ENCODE measurements at places on chromosomes 12 and 14.
A peak's percentile ranks its signal among the peaks of the same experiment; 100 is the strongest.

DNA sequence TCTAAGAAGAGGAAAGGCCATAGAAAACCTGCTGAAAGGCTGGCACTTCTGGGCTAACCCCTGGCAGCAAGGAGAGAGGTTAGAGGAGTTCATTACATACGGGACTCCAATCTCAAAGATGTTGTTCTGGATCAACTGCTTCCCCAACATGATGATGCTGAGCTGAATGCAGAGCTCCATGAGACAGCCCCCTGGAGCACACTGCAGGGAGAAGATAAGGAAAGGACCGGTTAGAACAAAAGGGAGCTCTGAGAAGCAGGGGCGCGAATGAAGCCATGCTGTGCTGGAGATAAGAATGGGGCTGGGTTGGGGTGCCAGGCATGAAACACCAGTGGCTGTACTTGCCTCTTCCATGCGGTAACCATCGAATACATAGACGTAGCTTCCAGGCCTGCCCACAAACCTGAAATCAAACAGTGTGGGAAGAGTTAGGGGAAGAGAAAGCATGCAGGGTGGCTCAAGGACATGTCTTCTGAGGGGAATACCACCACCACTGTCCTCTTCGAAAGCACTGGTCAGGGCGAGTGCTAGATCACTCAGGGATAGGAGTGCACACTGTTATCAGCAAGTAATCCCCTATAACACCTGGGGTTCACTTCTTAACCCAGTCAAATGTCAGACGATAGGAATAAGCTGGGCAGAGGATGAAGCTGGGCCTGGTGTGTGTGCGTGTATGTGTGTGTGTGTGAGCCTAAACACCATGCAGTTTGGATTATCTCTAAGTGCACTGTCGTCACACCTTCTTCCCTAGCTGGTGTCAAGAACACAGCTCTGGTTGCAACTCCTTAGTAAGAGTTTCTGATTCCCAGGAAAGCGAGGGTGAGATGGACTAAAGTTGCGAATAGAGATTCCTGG, 180.9 kb downstream of the NTF3 start:
- no peak for DNase-seq

GRCh38 chr14:83163016-83163415, 1629.4 kb upstream of the SEL1L start:
- DNase-seq: no peak

- no peak for DNase-seq
These were observed 86.5 kb upstream of the DIO3 start for GRCh38 chr14:101474563-101475455.

DNA sequence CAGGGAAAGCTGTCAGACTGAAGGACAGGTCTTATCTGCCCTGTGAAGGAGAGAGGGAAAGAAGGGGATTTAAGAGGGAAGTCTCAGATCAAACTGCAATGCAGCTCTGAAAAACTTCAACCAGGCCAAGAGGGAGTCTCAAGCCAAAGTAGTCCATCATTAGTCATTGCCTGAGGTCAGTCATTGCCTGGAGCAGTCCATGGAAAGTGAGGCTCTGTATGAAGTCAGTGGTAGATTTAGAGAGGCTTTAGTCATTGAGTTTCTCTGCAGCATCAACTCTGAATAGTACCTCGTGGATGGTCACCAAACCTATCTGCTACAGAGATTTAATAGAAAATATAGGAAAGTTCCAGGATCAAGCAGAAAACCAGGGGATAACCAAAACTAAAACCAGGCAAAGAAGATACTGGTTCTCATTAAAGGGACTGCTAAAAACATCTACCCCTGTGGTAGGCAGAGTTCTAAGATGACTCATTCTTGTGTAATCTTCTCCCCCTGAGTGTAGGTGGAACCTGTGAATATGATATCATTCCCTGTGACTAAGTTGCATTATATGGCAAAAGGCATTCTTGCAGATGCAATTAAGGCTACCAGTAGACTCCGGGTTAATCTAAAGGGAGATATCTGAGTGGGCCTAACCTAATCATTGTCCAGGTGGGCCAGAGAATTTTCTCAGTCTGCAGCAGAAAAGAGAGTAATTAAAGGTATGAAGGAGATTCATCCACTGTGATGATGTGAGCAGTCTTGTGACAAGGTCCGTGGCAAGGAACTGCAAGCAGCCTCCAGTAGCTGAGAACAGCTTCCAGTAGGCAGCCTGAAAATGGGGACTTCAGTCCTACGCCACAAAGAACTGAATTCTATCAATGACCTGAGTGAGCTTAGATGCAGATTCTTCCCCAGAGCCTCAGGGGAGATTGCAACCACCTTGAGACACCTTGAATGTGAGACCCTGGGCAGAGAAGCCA, 123.1 kb downstream of the GALC start:
- DNase-seq: no peak

GRCh38 chr12:96850676-96851075, 56.4 kb upstream of the NEDD1 start:
- DNase-seq: no peak

- DNase-seq: no peak
These were observed 93.7 kb downstream of the HMGA2 start for GRCh38 chr12:65918021-65918420.

DNA sequence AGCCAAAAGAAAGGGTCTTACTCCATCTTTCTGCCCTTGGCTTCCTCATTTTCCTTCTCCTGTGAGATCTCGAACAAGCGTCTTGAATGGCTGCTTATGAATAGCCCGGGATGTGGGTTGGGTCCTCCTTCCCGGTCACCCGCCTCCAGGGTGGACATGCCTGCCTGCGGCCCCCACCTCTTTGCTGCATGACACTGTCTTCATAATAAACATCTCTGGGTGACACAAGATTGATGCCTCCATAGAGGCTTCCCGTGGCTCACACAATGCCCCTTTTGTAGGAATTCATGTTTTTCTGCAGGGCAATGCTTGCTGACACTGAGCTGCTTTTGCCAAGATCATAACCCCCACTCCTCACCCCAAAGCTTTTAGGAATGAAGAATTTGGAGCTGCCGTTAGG, 125.9 kb downstream of the ZNF664 start:
- DNase-seq: no peak

DNA sequence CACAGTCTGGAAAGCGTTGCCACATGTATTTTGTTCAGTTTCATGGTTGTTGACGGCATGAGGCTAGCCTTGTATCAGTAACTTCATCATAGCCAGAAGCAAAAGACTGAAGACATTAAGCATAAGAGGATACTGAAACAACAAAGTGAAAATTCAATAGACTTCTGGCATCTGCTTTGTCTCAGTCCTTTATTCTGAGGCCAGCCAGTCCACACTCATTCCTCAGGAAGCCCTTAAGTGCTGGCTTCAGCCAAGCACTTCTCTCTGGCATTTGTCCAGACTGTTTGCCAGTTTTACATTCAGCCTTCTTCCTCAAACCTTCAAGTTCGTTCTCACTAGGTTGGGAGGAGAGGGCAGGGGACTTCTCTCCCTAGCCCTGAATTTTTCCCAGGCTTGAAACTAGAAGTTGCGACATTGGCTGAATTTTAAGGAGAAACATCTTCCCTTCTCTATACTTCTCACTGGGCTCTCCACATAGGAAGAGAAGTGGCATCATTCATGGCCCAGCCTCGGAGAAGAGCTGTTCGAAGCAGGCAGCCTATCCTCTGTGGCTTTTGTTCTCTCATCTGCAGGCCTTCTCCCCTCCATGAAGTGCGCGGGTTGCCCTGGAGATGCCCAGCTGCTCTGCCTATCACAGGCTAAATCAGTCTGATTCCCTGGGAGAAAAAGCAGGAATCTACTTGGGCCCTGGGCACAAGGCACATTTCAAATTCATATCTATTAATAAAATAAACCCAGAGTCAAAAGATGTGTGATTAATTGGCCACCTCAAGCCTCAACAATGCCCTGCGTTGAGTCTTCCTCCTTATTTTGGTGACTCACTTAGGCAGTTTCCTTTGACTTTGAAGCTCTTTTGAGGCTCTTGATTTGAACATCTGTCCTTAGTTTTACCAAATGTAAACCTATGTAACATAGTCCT, 130.9 kb upstream of the PLEKHA5 start:
- DNase-seq: no peak

DNA sequence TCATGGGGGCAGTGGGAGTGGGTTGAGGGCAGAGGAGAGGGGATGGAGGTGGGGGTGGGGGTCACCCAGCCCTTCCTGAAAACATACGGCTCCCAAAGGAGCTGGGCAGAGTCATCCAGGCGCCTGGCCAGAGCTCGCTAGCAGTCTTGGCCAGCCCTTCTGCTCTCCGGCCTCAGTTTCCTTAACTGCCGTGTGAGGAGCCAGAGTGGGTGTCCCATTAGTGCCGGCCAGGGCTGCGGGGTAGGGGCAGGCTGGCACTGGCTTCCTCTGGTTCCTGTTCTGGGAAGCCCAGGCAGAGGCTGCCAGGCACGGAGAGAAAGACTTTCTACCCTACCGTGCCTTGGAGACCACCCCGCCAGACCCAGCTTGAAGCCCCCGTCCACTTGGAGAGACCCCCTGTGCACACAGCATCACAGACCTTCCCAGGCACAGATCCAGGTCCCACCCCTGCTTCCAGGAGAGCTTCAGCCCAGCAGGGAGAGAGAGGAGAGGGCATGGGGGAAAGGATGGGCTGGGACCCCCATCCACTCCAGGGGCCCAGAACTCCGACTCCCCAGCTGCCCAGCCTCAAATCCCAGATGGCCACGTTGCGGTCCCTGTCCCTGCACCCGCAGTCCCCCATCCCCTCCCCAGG, 93.3 kb downstream of the RFLNA start:
- no peak for DNase-seq

- no peak for DNase-seq
These were observed 1039.9 kb upstream of the USP15 start for GRCh38 chr12:61220337-61220736.

DNA sequence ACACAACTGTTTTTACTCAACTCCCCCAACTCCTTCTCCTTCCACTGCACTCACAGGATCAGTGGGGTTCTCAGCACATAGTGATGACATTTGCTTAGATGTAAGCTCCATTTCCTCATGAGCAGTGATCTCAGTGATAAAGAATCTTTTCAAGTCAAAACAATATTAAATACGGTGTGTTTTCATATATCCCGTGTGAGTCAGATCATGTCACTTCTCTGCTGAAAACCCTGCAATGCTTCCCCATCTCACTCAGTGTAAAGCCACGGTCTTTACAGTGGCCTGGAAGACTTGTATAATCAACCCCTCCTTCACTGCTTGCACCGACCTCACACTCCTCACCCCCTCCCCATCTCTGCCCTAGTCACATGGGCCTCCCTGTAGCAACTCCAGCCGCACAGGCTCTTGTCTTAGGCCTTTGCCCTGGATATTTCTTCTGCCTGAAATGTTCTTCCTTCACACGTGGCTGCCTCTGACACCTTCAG, 149.7 kb upstream of the ARHGAP5 start:
- DNase-seq: no peak

DNA sequence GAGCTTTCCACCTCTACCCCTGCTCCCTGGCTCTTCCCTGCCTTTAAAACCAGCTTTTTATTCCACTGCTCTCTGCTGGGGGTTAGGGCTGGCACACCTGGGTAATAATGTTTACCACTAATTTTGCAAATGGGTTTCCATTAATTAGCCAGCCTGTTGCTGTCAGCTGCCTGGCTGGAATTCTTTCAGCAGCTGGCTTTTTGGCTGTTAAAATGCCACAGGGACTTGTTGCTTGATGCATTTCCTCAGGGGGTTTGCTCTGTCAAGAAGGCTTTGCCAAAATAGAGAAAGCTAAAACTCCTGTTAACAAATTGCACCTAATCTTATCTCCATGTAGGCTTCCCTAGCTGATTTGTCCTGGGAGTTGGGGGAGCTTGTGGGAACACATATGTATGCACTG, 51.8 kb upstream of the PSMC1 start:
- no peak for DNase-seq

GRCh38 chr12:13102461-13103195, 839 bp downstream of the GSG1 start:
- no peak for DNase-seq

DNA sequence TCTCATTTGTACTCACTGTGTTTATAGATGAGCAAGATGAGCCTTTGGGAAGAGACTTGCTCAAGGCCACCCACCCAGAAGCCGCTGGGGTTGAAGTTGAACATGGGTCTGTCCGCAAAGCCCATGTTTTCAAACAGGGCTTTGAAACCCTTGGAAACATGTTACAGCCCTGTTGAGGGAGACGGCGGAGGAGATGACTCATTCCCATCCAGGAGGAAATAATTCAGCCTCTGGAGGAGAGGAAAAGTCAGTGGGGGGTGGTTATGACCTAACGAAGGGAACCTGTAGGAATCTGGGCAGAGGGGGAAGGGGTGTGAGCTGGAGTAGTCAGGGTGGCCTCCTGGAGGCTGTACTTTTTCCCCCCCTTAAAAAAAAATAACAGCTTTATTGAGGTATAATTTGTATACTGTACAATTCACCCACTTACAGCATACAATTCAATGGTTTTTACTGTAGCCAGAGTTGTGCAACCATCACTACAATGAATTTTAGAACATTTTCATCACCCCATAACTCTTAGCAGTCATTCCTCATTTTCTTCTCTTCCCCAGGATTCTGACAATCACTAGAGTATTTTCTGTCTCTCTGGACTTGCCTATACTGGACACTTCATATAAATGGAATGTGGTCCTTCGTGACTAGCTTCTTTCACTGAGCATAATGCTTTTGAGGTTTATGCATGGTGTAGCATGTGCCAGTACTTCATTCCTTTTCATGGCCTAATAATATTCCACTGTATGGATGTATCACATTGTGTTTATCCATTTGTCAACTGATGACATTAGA, 1.9 kb upstream of the RIN3 start:
- DNase-seq: peak; percentile 86

- DNase-seq: no peak
These were observed 445.2 kb downstream of the NAV3 start for GRCh38 chr12:78275886-78276285.

- no peak for DNase-seq
These were observed 769.3 kb upstream of the FLRT2 start for GRCh38 chr14:84760489-84761126.

DNA sequence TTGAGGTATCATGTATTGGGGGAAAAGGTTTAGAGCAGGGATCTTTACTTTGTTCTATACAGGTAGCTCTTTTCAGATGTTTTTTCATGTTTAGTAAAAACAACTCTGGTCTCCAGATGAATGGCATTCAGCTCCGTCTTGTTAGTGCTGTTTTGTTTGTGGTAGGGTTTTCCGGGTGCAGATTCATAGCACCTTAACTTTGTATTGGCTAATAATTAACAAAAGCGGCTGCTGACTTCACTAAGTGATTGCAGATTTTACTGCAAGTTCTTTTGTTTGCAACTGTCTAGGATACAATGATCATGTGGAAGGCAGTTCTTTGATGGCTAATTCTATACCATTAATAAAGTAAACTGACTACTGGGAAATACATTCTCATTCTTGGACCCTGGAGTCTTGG, 32.2 kb upstream of the BHLHE41 start:
- peak; percentile 69 for DNase-seq

- no peak for DNase-seq
These were observed 245.7 kb downstream of the CEP128 start for GRCh38 chr14:80695869-80696268.

GRCh38 chr14:26200687-26201086, 397.1 kb downstream of the NOVA1 start:
- DNase-seq: no peak

- DNase-seq: no peak
These were observed 116.8 kb downstream of the SCARB1 start for GRCh38 chr12:124746649-124747425.

DNA sequence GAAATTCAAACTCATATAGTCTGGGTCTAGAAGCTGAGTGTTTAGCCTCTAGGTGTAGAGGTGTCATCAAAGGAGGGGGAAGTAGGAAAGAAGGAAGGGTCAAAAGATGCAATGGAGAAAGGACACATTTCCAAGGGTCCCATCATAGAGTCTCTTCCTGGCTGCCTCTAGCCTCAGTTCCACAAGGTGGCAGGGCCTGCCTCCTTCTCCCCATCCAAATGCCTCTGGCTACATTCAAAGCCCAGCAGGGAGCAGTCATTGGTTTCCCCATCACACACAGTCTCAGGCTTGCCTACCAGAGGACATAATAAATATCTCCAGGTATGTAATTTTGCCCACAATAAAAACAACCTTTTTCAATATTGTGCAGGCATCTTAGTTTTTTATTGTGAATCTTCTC, 2.1 kb upstream of the CCT2 start:
- no peak for DNase-seq

Measured in LoVo (cell line).